ENCODE measurements at places on chromosomes 13 and 19.

DNA sequence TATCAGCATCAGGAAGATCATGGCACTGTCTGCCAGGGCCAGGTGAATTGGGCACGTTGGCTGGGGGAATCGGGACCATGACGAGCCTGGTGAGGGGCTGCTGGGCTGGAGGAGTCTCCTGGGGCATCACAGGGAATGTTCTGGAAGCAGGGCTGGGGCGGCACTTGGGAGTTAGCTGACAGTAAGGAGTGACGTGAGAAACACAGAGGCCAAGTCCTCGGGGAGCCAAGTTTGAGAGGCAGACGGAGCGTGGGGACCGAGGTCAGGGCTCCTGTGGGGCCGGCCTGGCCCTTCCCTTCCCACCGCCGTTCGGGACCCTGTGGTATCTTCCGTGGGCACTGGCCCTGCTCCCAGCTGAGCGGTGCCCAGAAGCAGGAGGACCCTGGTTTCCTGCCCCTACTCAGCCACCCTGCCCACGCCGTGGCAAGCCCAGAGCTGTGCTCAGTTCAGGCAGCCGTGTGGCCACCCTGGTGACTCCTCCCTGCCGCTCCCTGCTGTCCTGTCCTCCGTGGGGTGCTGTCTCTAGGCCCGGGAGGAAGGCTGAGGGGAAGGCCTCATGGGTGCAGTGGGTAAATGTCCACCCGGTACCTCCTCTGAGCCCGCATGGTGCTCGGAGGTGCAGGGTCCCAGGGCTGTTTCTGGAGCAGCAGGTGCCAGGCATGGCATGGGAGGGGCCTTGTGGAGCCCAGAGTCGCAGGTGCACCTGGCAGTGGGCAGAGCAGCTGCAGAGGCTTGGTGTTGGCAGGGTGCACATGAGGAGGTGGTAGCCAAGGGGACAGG, 25.2 kb downstream of the CRTC1 start:
- no peak for DNase-seq

- DNase-seq, result no peak
These were observed 978 bp downstream of the KLK8 start for GRCh38 chr19:51000426-51000825.

DNA sequence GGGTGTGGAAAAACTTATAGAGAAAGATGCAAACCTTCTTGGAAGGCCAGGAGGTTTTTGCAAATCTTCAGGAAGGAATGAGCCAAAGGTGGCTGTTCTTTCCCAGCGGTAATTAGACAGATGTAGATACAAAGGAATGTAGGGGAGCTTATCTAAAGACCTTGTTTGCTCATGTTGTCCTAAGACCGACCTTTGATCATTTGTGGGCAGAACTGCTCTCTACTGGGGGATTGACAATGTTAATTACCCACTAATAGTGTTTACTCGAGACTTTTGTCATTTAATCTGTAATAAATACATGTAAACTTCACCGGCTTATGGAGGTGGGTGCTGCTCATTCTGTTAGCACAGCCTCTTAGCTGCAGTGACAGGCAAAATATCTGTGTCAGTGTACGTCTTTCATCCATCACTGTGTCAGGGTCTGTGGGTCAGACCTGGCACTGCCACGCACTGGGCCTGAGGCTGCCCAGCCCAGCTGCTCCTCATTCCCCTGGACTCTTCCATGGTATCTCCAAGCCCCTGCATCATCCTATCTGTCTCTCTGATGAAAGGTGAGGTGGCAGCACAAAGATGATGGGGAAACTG, 68.3 kb downstream of the ZNF431 start:
- DNase-seq, result no peak

- no peak for DNase-seq
These were observed 23.6 kb downstream of the IFT88 start for GRCh38 chr13:20590561-20590960.

DNA sequence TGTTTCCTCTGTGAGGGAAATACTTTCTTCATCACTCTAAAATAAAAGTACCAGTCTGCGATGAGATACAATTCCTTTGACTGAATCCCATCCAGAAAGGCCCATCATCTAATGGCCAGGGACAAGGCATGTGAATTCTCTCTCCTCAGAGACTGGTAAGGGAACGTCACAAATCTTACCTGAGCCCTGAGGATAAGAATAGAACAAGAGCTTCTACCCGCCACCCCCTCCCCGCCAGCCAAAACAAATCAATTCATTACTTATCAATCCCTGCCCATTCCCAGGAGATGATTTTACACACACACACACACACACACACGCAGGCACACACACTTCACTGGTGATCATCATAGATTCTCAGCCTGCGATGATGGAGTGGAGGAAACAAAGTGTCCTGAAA, 198.7 kb downstream of the DNAJC15 start:
- DNase-seq, result no peak

DNA sequence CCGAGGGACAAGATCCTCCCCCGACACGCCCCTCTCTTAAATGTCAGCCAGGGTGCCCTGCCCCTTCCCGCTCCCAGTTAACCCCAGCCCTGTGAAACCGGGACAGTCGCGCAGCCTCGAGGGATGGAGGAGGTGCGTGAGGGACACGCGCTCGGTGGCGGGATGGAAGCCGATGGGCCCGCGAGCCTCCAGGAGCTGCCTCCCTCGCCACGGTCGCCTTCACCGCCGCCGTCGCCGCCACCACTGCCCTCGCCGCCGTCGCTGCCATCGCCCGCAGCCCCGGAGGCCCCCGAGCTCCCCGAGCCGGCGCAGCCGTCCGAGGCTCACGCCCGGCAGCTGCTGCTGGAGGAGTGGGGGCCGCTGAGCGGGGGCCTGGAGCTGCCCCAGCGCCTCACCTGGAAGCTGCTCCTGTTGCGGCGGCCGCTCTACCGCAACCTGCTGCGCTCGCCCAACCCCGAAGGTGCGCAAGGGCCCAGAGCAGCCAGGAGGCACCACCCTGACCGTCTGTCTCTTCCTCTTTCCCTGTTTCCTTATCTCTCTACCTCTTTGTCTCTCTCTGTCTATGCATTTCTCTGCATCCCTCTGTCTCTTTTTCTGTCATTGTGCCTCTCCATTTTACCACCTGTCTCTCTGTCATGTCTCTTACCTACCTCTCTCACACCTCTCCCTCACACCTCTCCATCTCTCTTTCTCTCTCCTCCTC, at the start of gene NCCRP1:
Gene NCCRP1, plus strand, starts transcription at position 105 of the 703 bp plus-strand sequence. Its CDS starts 19 bp downstream, at position 124.
- no peak for DNase-seq

- no peak for DNase-seq
These were observed 4.0 kb downstream of the COL4A1 start for GRCh38 chr13:110302997-110303396.

GRCh38 chr13:65090186-65090585, 2139.9 kb downstream of the PCDH9 start:
- DNase-seq, result peak; percentile 76

DNA sequence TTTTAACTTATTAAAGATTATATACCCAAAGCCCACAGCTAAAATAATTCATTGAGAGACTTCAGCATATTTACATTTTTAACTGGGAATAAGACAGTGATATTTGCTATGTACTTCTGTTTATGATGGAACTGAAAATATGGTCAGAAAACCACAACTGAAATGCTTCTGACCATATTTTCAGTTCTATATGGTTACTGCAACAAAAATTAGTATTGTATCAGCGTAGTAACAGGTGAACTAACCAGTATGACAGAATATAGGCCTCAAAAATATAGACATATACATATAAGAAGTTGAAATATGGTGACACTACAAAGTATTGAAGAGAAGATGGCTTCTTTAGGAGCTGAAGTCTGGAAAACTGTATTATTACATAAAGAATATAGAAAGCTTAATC, 857.4 kb downstream of the OLFM4 start:
- no peak for DNase-seq

GRCh38 chr13:24605923-24606372, 74.3 kb upstream of the ATP12A start:
- DNase-seq, result no peak

DNA sequence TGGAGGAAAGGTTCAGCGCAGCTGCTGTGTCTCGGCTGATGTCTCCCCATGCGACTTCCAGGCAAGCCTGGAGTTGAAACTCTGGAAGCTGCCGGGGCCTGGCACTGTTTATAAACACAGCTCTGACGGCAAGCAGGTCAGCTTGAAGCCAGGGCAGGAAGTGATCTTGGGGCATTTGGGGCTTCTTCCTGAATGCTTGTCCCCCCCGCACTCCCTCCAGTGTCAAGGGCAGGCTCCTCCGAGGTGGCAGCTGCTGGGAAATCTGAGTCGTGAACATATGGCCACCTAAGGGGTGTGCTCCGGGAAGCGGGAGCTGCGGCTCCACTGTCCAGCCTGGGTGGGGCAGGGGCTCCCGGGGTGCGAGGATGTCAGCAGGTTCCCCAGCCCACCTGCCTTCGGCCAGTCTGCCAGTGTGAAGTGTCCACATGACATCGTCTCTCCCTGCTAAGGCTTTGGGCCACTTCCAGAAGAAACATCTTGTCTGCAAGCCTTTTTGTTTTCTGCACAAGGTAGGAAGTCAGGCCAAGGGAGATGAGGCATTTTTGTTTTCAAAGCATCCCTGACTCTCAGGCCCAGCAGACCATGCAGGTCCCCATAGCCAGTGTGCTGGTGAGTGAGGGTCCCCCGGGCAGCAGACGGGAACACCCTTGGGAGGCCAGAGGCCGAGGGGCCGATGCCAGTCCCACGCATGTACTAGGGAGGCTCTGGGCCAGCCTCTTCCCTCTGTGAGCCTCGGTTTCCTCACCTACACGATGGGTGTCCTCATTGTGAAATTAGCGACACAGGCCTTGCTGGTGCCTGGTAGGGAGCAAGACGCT, 2.7 kb downstream of the PIAS4 start:
- DNase-seq, result no peak

DNA sequence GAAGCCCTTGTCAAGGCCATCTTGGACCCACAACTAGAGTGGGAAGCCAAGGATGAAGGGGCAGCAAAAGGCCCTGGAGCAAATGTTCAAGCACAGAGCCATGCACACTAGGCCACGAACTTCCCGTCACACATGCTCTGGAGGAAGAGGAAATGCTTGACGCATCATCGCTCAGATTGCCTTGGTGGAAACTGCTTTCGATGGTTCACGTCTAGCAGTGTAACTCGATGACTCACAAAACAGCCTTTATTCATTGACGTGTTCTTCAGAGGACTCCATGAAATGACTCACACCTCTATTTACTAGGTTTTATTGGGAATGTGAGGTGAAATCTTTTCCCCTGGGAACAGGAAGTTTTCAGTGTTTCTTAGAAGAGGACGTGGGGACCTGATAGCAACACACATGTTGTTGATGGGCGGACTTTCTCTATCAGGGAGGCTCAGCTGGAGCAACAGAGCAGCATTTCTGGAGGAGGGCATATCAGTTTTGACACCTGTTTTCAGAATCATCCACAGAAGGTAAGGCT, 79.8 kb upstream of the FLT1 start:
- no peak for DNase-seq

DNA sequence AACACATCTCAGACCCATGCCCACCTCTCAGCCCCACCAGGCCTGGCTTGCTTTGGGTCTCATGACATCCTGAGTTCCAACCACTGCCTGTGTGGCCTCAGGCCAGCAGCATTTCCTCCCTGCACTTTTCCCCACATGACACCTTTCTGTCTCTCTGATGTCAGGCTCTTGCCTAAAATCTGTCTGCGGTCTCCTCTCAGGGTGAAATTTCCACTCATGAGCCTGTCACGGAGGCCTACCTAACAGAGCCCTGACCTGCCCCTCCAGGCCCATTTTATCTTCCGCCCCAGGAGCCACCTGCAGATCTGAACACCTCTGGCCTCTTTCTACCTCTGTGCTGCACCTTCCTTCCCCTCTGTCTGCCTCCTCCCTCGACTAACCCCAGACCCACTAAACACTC, 93.5 kb downstream of the ZDHHC20 start:
- no peak for DNase-seq

DNA sequence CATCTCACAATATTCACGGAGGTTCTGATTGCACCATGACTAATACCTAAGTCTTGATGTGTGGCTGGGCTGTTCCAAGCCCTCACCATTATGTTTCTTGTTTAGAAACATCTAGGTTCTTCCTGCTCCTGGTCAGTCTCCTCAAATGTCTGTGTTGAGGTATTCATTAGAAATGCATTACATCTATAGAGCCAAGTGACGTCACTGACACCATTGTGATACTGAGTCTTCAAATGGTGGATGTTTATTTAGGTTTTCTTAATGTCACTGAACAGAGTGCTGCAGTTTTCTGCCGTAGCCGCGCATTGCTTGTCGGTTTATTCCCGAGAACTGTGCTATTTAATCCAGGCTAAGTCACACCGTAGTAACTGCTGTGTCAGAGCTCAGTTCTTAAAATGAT, 142.4 kb upstream of the SPACA7 start:
- DNase-seq, result no peak

GRCh38 chr19:48296963-48297734, 27.3 kb downstream of the ZNF114 start:
- DNase-seq, result no peak

DNA sequence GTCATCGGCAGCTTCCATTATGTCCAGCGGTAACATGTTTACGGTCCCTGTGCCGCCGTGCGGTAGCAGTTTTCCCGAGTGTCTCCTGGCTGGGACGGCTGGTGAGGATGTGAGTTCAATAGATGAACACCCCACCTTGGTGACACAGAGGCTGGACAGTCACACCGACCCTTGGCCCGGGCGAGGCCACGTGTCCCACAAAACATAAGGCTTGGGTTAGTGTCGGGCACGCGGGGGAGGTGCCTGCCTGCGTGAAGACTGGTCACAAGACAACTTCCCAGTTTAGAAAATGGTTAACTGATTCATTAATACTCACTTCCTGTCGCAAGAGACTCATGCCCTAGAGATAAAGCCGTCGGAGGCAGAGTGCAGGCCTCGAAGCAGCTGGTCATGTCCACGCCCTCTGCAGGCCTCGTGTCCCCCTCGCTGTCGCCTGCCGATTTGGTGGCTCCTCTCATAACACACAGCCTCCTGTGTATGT, 17.2 kb downstream of the RASA3 start:
- DNase-seq, result no peak

DNA sequence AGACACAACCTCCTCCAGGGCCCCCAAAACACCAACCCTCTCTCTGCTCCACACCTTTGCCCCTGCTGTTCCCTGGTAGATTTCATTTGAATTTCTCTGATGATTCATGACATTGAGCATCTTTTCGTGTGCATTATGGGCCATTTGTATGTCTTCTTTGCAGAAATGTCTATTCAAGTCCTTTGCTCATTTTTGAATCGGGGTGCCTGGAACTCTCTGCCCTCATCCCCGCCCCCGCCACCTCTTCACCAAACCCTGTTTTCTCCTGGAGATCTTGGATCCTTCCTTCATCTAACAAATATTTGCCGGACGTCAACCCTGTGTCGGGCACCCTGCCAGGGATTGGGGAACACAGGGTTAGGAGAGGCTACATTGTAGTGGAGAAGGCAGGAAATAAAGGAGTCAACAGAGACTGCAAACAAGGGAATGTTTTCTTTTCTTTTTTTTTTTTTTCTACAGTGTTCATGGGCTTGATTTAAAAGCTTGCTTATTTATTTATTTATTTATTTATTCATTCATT, 25.5 kb upstream of the SLC1A5 start:
- no peak for DNase-seq

DNA sequence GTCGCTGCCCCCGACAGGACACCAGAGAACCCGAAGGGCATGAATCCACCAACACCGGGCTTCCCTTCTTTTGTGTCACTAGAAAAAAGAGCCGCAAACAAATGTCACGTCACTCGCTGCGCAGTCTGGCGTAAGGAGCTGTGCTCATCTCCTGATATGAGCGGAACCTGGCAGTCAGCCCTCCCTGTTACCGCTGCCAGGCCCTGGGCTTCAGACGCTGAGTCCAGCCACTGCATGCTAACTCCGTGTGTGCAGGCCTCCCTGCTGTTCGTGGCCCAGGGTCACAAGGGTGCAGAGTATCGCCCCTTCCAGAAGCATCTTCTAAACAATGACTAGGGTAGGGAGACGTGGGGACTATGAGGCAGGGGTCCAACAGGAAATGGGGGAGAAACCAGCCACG, 71.3 kb downstream of the SLC7A1 start:
- DNase-seq, result no peak
